ENCODE measurements at places on chromosomes 1 and 21. TPM values are rescaled to one million over a fixed set of nuclear protein-coding genes. Genes with fewer than 3 reads are reported as not detected.

SLC45A3 gene
- total RNA-seq: 5.2 TPM

LPAR3 gene
- 0.20 TPM for total RNA-seq

C1orf115 gene
- total RNA-seq: 5.9 TPM

NUP133 gene
- 22.3 TPM for total RNA-seq

FCER1A gene
- total RNA-seq: not detected

GABRD gene
- total RNA-seq: 0.66 TPM

ACTA1 gene
- total RNA-seq: not detected

CSMD2 gene
- total RNA-seq: 0.02 TPM

PWP2 gene
- 1.9 TPM for total RNA-seq

TMPRSS2 gene
- total RNA-seq: 0.13 TPM

LDLRAD1 gene
- total RNA-seq: not detected

MEGF6 gene
- 6.3 TPM for total RNA-seq

HP1BP3 gene
- 105 TPM for total RNA-seq
